Uterus (tissue), 4 donors: ENCODE measurements at places on chromosomes 1 and 21.

GRCh38 chr1:99306056-99306455 lies 41.8 kb downstream of the PLPPR4 start:
- no peak overlapping the region for H3K27ac ChIP-seq
- H3K27me3 ChIP-seq: no peaks in the 10 kb centered on the region
- no peak overlapping the region for H3K4me3 ChIP-seq

GRCh38 chr1:17170571-17170970 lies 34.4 kb upstream of the PADI1 start:
- no peak overlapping the region for H3K4me3 ChIP-seq
- no peaks in the 10 kb centered on the region for H3K4me1 ChIP-seq
- no peak overlapping the region for H3K27ac ChIP-seq
- no peaks in the 10 kb centered on the region for H3K27me3 ChIP-seq
- DNase-seq: no peak
- H3K36me3 ChIP-seq: no peaks in the 10 kb centered on the region

DNA sequence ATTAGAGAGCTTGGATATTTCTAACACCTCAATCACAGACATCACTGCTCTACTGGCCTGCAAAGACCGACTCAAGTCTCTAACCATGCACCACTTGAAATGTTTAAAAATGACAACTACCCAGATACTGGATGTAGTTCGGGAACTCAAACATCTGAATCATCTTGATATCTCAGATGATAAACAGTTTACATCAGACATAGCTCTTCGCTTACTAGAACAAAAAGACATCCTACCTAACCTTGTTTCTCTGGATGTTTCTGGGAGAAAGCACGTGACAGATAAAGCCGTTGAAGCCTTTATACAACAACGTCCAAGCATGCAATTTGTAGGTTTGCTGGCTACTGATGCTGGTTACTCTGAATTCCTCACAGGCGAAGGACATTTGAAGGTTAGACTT lies 45.1 kb downstream of the ZYG11B start:
- no peaks in the 10 kb centered on the region for H3K27me3 ChIP-seq
- peak overlapping the region; percentile 18 for H3K27ac ChIP-seq
- H3K36me3 ChIP-seq: no peaks in the 10 kb centered on the region
- H3K4me1 ChIP-seq: no peaks in the 10 kb centered on the region

DNA sequence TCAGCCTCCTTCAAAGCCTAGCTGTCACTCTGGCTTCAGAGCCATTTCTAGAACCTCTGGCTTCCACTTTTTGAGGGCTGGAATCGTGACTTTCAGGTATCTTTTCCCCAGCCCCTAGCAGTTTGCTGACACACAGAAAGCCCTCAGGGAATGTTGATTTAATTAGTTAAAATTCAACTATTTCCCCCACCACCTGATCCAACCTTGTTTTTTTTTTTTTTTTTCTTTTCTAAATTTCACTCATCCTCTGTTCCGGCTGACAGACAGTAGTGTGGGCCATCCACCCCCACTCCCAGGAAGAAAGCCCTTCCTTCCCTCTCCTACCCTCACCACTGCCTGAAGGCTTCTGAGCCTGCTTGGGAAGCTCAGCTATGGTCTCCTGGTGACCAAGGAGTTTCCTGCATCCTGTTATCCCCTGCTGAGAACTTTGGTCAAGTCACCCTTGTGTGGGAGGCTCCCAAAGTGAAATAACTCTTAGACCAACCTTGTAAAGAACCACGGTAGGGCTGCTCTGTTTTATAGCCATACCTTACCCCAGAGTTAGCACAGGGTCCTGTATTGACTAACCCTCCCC lies 29.4 kb downstream of the KCNJ6 start:
- H3K4me3 ChIP-seq: no peak overlapping the region
- H3K27me3 ChIP-seq: no peaks in the 10 kb centered on the region
- H3K36me3 ChIP-seq: no peaks in the 10 kb centered on the region
- H3K4me1 ChIP-seq: no peaks in the 10 kb centered on the region

GRCh38 chr1:225666495-225666894 lies 13.6 kb upstream of the ENAH start:
- H3K27me3 ChIP-seq: no peaks in the 10 kb centered on the region
- DNase-seq: no peak
- no peak overlapping the region for H3K27ac ChIP-seq

DNA sequence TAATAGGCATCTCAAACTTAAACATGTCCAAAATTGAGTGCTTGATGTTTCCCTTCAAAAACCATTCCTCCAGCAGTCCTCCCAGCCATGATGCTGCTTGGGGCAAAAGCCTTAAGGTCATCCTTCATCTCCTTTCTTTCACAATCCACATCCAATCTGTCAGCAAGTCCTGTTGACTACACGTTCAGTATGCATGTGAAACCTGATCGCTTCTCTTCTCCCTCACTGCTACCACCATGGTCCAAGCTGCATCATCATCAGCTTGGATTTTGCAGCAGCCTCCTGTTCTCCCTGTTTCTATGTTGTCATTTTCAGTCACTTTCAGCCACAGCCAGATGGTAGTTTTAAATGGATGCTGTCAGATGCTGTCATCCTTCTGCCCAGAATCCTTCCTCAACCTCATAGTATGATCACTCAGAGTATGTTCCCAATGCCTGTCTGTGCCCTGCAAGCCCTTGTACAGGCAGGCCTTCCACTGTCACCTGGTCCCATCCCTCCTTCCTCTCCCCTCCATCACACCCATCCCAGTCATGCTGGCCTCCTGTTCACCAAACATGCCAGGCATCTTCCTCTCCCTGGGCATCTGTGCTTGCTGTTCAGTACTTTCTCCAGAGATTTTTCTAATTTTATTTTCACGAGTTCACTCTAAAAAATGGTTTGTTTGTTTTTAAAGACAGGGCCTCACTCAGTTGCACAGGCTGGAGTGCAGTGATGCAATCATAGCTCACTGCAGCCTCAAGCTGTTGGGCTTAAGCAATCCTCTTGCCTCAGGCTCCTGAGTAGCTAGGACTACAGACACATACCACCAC lies 66.0 kb downstream of the SYDE2 start:
- no peaks in the 10 kb centered on the region for H3K27me3 ChIP-seq
- no peaks in the 10 kb centered on the region for H3K36me3 ChIP-seq
- H3K27ac ChIP-seq: no peak overlapping the region

DNA sequence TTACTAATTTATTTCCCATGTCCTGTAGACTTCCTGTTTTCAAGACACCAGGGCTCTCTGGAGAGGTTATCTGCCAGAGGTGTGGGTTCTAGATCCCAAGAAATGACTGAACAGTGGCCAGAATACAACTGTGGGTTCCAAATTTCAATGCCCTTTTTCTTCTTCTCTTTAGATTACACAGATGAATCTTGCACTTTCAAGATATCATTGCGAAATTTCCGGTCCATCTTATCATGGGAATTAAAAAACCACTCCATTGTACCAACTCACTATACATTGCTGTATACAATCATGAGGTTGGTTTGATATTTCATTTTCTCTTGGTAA lies 15.0 kb downstream of the IFNAR2 start:
- H3K36me3 ChIP-seq: no peaks in the 10 kb centered on the region
- H3K4me3 ChIP-seq: no peak overlapping the region
- H3K27ac ChIP-seq: no peak overlapping the region
- no peaks in the 10 kb centered on the region for H3K27me3 ChIP-seq

GRCh38 chr1:71561206-71561605 lies 480.4 kb upstream of the ZRANB2 start:
- H3K4me1 ChIP-seq: peaks cover 5% of the 10 kb centered on the region
- H3K4me3 ChIP-seq: no peak overlapping the region
- no peak for DNase-seq
- no peaks in the 10 kb centered on the region for H3K27me3 ChIP-seq
- H3K27ac ChIP-seq: no peak overlapping the region

DNA sequence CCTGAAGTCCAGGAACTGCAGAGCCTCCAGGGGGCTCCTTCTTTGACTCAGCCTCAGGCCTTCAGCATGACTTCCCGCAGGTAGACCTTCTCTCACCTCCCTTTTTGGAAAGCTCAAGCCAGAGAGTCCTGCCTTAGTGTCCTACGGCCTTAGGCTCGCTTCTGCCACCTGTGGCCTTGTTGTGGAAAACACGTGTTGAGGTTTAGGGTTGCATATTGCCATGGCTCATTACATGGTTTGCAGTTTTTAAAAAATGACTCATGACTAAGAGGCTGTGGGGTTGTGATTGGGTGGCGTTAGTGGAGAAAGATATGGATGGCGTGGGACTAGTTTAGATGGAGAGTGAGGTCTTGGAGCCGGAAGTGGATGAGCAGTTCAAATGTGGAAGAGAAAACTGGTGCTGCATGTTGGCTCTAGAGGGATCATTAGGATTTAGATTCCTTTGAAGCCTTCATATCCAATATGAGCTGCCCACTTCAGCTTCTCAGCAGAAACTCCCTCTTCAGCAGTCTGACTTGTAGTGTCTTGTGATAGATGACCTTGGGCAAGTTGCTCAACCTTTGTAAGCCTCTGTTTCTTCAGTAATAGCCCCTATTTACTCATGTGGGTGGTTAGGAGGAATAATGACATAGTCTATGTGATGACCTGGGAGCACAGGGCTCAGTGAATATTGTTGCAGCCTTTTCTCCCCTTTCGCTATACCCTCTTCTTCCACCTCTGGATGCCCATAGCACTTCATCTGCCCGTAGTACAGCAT lies 6.5 kb upstream of the FGGY start:
- no peak for DNase-seq
- no peak overlapping the region for H3K27ac ChIP-seq
- no peaks in the 10 kb centered on the region for H3K27me3 ChIP-seq
- no peaks in the 10 kb centered on the region for H3K4me1 ChIP-seq
- H3K36me3 ChIP-seq: no peaks in the 10 kb centered on the region

GRCh38 chr1:57018119-57018518 lies 52.3 kb upstream of the C8B start:
- no peak for DNase-seq
- H3K27ac ChIP-seq: no peak overlapping the region
- no peak overlapping the region for H3K4me3 ChIP-seq
- H3K36me3 ChIP-seq: no peaks in the 10 kb centered on the region

- H3K27ac ChIP-seq: no peak overlapping the region
- H3K36me3 ChIP-seq: no peaks in the 10 kb centered on the region
- no peak for DNase-seq
- no peak overlapping the region for H3K4me3 ChIP-seq
- no peaks in the 10 kb centered on the region for H3K4me1 ChIP-seq
Measured at GRCh38 chr1:158285756-158286241, 3.9 kb upstream of the CD1C start.

DNA sequence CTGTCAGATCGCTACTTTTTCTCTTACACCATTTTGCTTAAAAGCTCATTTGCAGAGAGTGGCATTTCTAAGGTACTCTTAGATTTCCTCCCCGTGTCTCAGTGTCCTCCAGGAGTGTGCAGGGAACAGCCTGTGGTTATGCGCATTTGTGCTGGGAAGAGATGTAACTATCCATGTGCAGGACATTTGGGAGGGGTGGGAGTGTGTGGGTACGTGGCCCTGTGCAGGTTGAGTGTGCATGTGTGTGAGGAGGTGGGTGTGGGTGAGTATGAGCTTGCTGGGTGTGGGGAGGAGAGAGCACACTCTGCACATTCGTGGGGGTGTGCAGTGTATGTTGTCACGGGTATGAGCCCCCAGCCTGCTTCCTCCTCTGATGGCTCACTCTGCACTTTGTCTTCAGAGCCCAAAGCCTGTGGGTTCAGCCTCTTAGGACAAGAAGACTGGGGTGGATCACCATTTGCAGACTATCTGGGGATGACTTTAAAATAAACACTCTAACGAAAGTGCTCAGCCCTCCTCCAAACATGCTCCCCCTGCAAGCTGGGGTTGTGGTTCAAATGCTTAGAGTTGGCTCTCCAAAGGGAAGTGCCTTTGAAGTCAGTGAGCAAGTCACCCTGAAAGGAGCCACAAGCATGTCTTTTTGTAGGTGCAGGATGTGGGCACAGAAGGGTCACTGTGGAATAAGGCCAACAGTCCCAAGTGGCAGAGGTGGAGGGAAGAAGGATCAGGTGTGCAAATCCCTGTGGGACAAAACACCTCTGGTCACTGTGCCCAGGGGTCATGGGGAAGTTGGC lies 295.4 kb downstream of the RRAGC start:
- no peaks in the 10 kb centered on the region for H3K36me3 ChIP-seq
- no peak for DNase-seq
- H3K4me1 ChIP-seq: no peaks in the 10 kb centered on the region
- no peaks in the 10 kb centered on the region for H3K27me3 ChIP-seq
- no peak overlapping the region for H3K27ac ChIP-seq
- H3K4me3 ChIP-seq: no peak overlapping the region
